Posterior vena cava (tissue), 2 donors: ENCODE measurements at places on chromosomes 2 and 18. TPM values are rescaled to one million over a fixed set of nuclear protein-coding genes. Genes with fewer than 3 reads are reported as not detected.
A peak's percentile ranks its signal among the peaks of the same experiment; 100 is the strongest.

GRCh38 chr2:236684504-236685256 is 115.1 kb downstream of the ACKR3 start:
- no peak for DNase-seq

Gene NTSR2
- total RNA-seq, result not detected

- peak; percentile 62 for DNase-seq
Observed at GRCh38 chr2:236576087-236576486, 6.5 kb downstream of the ACKR3 start.

DNA sequence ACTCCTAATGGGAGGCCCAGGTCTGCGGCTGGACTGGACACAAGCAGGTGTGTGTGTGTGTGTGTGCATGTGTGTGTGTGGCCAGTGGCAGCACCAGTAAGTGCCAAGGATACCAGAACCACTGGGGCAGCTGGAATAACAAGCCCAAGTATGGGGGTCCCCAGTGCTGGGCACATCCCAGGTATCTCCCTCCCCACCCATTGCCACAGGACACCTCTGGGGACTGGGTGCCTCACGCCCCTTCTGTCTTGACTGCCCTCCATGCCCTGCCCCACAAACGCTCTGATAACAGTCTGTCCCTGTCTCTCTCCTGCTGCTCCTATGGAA is 9.0 kb downstream of the SPEG start:
- DNase-seq, result peak; percentile 78

Gene HOXD12
- total RNA-seq, result not detected

DNA sequence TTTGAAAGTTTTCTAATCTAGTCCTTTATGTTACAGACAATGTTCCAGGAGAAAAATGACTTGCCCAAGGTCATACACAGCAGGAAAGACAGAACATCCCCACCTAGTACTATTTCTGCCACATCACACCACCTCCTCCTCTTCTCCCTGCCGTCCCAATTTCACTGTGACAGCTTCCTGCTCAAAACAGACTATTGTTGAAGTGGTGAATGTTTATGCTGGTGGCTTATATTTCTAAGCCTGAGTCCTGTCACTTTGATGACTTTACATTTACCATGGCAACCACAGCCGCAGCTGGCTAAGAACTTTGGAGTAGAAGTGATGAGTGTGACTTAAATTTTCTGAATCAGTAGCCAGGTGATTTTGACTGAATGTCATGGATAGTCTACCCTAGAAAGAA is 10.0 kb downstream of the GALNT5 start:
- DNase-seq, result no peak

- no peak for DNase-seq
Observed at GRCh38 chr2:102588213-102588939, 31.0 kb upstream of the SLC9A2 start.

Gene OTOF
- total RNA-seq, result 0.29 TPM

- DNase-seq, result no peak
Observed at GRCh38 chr2:43984533-43984932, 11.3 kb downstream of the LRPPRC start.

- DNase-seq, result no peak
Observed at GRCh38 chr2:156465573-156465972, 29.4 kb downstream of the GPD2 start.

Gene CREG2
- not detected for total RNA-seq

GRCh38 chr2:182228073-182228473 is 198.8 kb downstream of the PDE1A start:
- no peak for DNase-seq

DNA sequence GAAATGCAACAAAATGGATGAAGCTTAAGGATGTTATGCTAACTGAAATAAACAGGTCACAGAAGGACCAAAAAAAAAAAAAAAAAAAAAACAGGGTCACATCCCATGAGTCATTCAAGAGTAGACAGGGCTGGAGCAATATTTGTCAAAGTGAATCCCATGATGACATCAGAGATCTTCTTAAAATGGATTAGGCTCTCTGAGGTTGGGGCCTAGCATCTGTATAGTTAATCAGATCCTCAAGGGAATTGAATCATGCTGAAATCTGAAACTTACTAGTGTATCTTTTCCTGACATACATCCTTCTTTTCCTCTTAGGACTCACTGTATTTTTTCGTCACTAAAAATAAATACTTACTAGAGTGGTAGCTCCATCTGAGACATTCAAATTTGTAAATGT is 380.6 kb upstream of the NXPH2 start:
- no peak for DNase-seq
